ENCODE measurements at places on chromosomes 4 and X.

DNA sequence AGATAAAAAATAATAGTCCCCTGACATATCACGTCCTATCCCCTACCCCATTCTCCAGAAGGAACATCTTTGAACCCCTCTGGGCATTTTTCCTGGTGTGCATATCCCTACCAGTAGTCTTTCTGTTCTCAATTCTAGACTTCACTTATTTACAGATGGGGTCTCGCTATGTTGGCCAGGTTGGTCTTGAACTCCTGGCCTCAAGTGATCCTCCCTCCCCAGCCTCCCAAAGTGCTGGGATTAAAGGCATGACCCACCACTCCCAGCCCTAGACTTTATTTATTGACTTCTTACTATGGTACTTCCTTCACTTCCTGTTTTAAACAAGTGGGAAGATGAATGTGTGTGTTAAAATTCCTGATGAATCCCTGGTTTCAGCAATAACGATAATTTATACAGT, 612 bp upstream of the RRAGB start:
- no peak for DNase-seq

DNA sequence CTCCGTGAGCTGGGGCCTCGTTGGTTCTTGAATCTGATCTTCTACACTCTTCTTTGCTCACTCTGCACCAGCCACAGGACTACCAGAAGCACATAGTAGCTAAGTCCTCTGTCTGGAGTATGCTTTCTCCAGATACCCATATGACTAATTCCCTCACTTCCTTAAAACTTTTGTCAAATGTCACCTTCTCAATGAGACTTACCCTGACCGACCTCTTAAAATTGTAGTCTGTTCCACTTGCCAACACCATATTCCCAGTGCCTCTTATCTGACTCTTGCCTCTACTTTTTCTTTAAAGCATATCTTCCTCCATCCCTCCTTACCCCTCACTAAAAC, 10.0 kb downstream of the PARM1 start:
- no peak for DNase-seq

DNA sequence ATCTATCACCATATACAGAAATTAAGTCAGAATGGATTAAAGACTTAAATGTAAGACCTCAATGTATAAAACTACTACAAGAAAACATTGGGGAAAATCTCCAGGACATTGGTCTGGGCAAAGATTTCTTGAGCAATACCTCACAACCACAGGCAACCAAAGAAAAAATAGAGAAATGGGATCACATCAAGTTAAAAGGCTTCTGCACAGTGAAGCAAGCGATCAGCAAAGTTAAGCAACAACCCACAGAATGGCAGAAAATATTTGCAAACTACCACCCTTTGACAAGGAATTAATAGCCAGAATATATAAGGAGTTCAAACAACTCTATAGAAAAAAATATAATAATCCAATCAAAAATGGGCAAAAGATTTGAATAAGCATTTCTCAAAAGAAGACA, 236.9 kb upstream of the EMCN start:
- no peak for DNase-seq

GRCh38 chr4:179872755-179873154, 2370.4 kb upstream of the TENM3 start:
- no peak for DNase-seq

GRCh38 chr4:184814686-184815045, 11.1 kb downstream of the ACSL1 start:
- DNase-seq, result no peak

GRCh38 chrX:38220024-38220414, 652 bp downstream of the SRPX start:
- DNase-seq, result no peak

GRCh38 chr4:64251781-64252180, 157.5 kb downstream of the TECRL start:
- DNase-seq, result no peak

- DNase-seq, result no peak
Observed at GRCh38 chrX:49276671-49277534, 7.3 kb downstream of the PPP1R3F start.

GRCh38 chr4:28238876-28239275, 1378.2 kb downstream of the STIM2 start:
- DNase-seq, result no peak

Data from stimulated activated CD8-positive, alpha-beta memory T cell treated with anti-CD3 and anti-CD28 coated beads, Interleukin-4, amount 100 ng/mL, for 1 hour (primary cell).